Hindlimb muscle (tissue), 1 donor: ENCODE measurements at places on chromosomes 12 and 14. TPM values are rescaled to one million over a fixed set of nuclear protein-coding genes. Genes with fewer than 3 reads are reported as not detected.

- peak; percentile 44 for DNase-seq
Measured at GRCh38 chr14:105019861-105020814, 745 bp downstream of the CDCA4 start.

- DNase-seq, result peak; percentile 61
Measured at GRCh38 chr14:68088451-68088854, 268.9 kb downstream of the RAD51B start.

The CYP46A1 gene
- polyA plus RNA-seq, result 4.8 TPM

DNA sequence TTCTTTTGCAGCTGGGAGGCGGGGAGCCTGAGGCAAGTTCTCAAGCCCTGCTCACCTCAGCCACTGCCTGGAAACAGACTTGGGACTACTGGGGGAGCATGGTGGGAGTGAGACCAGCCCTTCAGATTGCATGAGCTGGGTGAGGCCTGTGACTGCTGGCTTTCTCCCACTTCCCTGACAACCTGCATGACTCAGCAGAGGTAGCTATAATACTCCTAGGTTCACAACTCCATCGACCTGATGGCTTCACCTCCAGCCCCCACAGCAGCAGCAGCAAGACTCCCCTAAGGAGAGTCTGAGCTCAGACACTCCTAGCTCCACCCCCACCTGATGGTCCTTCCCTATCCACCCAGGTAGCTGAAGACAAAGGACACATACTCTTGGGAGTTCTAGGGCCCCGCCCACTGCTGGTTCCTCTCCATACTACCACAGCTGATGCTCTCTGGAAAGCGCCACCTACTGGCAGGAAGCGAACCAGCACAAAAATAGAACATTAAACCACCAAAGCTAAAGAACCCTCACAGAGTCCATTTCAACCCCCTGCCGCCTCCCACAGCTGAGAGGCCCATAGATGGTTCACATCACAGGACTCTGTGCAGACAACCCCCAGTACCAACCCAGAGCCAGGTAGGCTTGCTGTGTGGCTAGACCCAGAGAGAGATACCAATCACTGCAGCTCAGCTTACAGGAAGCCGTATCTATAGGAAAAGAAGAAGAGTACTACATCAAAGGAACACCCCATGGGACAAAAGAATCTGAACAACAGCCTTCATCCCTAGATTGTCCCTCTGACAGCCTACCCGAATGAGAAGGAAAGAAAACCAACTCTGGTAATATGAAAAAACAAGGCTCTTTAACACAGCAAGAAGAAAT is 68.7 kb downstream of the RPAP3 start:
- no peak for DNase-seq

DNA sequence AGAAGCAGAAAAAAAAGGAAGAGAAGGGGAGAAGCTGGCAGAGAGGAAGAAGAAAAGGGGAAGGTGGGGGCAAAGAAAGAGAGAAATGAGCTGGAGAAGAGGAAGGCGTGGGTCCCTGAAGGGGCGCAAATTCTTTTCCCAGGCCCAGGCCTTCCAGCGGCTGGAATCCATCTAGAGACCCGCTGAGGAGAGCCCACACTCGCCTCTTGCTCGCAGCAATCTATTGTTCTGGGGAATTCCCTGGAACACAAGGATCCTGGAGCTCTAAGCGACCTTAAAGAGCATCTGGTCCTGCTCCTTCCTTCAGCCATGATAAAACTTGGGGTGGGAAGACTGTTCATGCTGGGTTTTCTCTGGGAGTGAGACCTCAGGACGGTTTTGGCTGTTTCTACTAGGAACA is 41.2 kb upstream of the FKBP4 start:
- no peak for DNase-seq

The PRICKLE1 gene
- polyA plus RNA-seq, result 29.3 TPM

DNA sequence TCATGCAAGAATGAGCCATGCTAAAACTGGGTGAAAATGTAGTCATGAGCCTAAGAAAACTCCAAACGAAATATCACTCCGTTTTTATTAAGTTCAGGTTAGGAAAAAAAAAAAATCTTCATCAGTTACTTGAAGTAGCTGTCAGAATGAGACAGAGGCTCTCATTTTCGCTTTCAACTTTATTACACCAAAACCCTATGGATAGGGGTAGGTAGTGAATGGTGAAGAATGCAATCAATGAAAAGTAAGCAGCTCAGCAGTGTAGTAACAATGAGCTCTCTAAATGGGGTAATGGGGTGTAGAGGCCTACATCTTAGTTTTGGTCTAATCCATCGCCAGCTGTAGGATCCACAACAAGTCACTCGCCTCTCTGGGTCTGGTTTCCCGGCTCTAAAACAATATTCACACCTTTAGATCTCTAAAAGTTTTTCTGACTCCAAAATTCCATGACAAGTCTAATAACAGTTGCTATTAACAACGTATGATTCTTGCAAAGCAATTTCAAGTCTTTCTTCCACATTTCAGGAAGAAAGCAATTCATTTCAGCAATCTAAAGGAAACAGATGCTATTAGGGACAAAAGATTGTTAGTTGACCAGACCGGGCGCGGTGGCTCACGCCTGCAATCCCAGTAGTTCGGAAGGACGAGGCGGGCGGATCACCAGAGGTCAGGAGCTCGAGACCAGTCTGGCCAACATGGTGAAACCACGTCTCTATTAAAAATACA is 1.7 kb downstream of the BTBD7 start:
- no peak for DNase-seq
